ENCODE measurements at places on chromosomes 2 and 18.

DNA sequence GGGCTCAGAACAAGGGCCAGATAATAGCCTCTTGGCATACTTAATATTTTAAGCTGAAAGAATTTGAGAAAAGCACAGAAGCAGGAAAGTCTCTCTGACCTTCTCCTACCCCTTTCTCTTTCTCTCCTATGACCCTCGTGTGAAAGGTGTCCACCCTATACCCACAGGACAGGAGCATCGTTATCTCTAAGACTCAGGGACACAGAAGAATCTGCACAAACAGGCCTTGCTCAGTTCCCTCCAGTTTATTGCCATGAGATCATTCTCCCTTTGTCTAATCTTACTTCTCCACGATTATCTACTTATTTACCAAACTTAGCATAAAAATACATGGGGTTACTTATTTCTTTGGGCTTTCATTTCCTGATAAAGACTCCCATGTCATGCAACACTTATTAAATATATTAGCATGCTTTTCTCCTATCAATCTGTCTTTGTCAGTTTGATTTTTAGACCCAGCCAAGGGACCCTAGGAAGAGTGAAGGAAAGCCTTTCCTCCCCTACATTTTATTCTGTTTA lies 370.7 kb downstream of the DLGAP1 start:
- H3K4me1 ChIP-seq, result no peaks in the 10 kb centered on the region
- no peak for DNase-seq
- H3K36me3 ChIP-seq, result no peaks in the 10 kb centered on the region

- H3K4me3 ChIP-seq, result no peak overlapping the region
- peaks cover 20% of the 10 kb centered on the region for H3K4me1 ChIP-seq
- DNase-seq, result no peak
- no peak overlapping the region for H3K27ac ChIP-seq
- no peaks in the 10 kb centered on the region for H3K27me3 ChIP-seq
These were observed 155.6 kb upstream of the MGAT5 start for GRCh38 chr2:134098321-134098720.

DNA sequence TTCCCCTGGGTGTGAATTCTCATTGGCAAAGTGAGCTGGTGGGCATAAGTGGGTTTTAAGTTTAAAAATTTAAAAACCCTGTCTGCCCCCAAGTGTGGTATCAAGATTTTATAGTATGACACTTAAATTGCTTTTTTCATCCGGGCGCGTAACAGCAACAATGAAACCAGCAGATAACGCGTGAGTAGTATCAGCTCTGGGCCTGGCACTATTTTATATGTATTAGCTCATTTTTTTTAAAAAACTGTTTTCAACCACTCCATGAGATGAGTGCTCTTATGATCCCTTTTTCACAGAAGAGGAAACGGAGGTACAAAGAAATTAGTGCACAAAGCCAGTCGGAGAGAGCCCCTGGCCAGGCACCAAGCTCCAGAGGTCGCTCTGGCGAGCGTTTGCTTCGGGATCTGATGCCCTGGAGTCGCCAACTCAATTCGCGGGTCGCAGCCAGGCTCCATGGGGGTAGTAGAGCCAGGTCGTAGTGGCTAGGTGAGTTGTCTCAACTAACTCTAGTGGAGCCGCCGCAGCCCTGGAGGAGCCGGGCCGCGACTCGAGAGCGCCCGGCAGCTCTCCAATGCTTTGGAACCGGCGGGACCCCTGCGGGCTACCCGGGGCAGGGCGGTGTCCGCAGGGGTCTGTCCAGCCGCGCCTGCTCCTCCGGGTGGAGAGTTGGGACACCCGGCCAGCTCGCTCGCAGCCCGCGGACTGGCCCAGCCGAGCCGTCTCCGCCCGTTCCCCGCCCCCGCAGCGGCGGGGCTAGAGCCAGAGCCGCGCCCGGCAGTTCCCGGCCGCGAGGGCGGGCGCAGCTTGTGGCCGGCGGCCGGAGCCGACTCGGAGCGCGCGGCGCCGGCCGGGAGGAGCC lies at the start of gene IL1R1:
Gene IL1R1, plus strand, starts transcription at position 777 of the 859 bp plus-strand sequence. CDS start 14,979 bp downstream, outside the sequence.
- peaks cover 18% of the 10 kb centered on the region for H3K36me3 ChIP-seq
- H3K27me3 ChIP-seq, result peaks cover 20% of the 10 kb centered on the region
- peak within 1 kb of the TSS; percentile 85 for H3K4me3 ChIP-seq
- DNase-seq, result peak; percentile 61
- peaks cover 7% of the 10 kb centered on the region for H3K4me1 ChIP-seq
- no peak within 1 kb of the TSS for H3K27ac ChIP-seq

GRCh38 chr18:34120294-34120693 lies 104.4 kb downstream of the NOL4 start:
- no peaks in the 10 kb centered on the region for H3K4me1 ChIP-seq
- H3K36me3 ChIP-seq, result no peaks in the 10 kb centered on the region
- H3K27me3 ChIP-seq, result no peaks in the 10 kb centered on the region
- H3K4me3 ChIP-seq, result no peak overlapping the region
- H3K27ac ChIP-seq, result no peak overlapping the region

All from endothelial cell (in vitro differentiated cells).